ENCODE measurements at places on chromosomes 7 and 10.

GRCh38 chr7:665736-666453 is 60.6 kb upstream of the DNAAF5 start:
- no peak for DNase-seq

GRCh38 chr10:12201543-12201942 is 5.6 kb downstream of the CDC123 start:
- DNase-seq: no peak

GRCh38 chr7:152876749-152877148 is 117.2 kb downstream of the ACTR3B start:
- DNase-seq: no peak

DNA sequence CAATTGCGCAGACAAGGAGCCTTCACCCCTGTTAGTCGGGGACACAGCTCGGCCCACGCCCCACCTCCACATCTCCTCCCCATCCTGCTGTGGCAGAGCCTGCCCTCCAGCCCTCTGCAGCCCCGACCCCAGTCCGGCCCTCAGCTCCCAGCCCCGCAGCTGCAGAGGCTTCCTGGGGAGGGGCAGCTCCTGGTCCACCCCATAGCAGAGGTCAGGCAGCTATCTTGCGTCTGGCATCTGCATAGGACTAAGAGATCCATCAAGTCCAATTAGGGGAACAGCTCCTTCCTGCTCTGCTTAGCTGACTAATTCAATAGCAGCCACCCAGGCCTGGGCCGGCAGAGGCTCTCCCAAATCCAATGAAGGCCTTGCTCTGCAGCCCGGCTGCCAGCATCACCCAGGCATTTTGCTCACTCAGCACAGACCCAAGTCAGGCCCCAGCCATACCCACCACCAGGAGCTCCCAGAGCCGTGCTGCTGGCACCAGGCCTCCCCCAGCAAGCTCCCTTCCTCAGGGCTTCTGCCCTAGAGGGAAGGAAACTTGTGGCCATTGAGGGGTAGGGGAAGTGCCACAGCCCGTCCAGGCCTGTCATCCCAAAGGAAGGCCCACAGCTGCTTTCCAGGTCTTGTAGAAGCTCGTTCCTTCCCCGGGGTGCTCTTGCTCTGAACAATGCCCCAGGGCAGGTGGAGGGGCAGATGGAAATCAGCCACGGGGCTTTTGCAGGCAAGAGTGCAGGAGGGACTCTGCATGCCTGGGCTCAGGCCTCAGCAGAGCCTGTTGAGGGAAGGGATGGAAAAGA is 106.2 kb upstream of the RET start:
- no peak for DNase-seq

DNA sequence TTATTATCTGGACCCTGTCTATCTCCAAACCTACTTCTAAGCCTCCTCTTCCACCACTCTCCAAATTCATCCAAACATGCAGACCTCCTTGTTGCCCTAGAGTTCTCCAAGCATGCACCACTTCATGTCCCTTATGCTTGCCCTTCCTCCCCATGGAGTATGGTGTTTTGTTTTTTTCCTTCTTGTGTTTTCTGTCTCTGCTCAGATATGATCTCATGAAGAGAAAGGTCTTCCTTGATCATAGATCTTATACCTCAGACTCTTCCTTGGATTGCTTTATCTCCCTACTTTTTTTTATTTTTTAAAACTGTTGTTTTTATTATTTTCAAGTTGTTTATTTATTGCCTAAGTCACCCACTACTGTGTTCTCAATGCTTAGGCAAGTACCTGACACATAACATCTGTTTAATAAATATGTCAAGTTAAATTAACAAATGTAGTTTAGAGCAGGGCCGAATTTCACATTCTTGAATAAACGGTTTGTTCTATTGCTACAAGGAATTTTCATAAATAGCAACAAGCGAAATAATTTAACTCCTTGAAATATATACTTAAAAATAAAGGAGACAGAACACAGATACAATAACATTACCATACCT is 84.5 kb downstream of the HGF start:
- DNase-seq: no peak

DNA sequence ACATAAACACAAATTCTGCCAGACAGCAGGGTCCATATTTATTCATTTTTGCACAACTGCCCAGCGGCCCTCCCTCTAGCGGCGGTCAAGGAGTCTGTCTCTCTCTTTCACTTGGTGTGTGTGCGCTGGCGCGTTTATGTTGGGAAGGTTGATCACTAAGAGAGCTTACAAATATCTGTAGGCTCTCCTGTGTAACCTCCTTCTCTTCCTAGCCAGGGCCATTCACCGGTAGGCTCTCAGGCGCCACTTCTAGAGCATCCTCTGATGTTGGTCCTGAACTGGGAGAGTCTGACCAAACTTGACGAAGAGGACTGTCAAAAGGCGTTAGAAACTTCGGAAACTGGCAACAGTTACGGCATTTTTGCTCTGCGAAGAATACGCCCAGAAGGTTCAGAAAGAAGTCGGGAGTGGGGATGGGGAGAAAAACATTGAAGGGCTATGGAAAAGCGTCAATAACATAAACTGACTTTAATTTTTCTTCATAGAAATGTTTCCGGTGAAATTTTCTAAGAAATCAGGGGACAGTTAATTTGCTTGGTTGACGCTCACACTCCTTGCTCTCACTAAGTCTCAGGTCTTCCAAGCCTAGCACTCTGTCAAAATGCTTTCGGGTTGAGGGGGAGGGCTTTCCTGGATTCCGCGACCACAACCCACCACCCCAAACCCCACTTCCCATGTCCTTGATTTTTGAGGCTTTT is 731.1 kb downstream of the ZWINT start:
- DNase-seq: no peak

DNA sequence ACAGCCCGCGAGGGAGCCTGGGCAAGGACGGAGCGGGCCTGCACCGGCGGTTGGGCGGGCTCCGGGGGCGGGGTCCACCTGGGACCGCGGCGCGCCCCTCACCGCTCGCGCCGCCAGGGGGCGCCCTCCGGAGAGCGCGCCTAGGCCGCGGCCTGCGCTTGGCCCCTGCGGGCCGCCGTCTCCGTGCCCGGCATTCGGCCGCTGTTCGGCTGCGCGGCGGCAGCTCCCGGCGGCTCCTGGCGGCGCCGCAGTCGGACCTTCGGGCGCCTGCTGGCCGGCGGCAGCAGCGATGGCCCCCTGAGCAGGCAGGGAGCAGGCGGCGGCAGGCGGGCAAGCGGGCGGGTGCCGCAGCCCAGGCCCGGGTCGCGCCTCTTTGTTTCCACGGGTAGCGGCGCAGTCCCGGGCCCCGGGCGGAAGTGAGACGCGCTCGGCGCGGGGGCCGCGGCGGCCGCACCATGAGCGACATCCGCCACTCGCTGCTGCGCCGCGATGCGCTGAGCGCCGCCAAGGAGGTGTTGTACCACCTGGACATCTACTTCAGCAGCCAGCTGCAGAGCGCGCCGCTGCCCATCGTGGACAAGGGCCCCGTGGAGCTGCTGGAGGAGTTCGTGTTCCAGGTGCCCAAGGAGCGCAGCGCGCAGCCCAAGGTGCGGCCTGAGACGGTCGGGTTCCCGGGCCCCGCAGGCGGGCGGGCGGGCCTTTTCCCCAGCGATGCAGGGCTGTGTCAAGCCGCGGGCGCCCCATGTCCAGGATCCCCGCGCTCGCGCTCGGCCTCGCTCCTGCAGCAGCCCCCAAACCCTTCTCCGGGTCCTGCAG is at the start of gene INTS15:
INTS15 (plus strand) TSS at position 193 of the 816 bp plus-strand sequence; CDS start at position 456, 263 bp downstream.
- DNase-seq: peak; percentile 75

DNA sequence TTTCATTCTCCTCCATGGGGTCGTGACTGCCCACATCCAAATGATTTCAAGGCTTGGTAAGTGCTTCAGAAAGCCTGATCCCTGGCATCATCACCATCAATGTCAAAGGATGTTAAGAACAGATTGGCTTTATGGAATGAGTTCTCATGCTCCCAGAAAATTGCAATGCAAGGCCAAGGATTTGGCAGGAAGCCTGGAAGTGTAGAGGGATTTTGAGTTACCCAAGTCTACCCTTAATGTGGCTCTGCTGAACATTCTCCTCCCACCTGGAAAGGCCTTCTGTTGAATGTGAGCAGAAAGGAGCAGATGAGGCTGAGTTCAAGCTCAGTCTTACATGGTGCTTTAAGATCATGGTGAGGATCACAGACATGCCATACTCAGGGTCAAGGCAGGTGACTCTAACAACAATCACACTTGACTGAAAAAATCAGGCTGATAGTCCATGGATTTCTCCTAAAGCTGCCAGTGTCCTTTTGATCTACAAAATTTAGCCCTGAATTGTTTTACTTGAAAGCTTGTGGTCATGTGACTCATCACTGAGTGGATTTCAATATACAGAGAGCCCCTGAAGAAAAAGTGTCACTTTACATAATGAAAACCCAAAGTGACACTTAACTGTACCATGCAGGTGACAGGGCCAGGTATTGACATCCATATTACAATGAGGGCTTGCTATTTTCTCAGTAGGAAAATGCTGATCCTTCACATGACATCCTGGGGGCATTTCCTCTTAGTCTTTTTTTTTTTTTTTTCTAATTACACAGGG is 111.1 kb upstream of the PDLIM1 start:
- DNase-seq: no peak

GRCh38 chr10:75444781-75445386 is 13.5 kb downstream of the LRMDA start:
- DNase-seq: no peak

DNA sequence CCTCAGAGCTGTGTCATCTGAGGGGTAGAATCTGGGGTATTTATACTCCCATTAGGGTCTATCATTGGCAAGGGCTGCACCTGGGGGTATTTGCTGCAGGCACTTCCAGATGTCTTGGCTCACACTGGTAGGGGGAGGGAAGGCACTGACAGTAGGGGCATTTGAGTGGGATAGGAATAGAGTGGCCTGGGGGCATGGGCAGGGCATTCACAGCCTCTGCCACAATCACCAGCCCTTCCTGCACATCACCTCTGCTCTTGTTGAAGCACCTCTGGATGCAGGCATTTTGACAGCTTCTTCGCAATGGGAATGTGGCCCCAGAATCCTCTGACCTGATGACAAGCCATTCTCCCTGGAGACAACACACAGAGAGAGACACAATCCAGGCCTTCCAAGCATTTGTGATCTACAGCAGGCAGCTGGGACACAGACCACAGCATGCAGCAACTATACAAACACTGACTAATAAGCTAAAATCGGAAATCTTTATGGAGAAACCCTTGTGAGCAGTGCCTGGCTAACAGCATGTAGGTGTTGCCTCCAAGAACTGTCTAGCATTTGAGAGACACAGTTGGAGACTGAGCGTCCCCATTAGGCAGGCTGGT is 178.5 kb downstream of the KCNMA1 start:
- no peak for DNase-seq

GRCh38 chr7:75646571-75647102 is 92.1 kb downstream of the HIP1 start:
- no peak for DNase-seq

- DNase-seq: no peak
Measured at GRCh38 chr10:112361951-112362751, 11.8 kb upstream of the ACSL5 start.

Measured in activated CD4-positive, CD25-positive, alpha-beta regulatory T cell (primary cell).